ENCODE measurements at places on chromosomes 6 and 20.
A peak's percentile ranks its signal among the peaks of the same experiment; 100 is the strongest.

DNA sequence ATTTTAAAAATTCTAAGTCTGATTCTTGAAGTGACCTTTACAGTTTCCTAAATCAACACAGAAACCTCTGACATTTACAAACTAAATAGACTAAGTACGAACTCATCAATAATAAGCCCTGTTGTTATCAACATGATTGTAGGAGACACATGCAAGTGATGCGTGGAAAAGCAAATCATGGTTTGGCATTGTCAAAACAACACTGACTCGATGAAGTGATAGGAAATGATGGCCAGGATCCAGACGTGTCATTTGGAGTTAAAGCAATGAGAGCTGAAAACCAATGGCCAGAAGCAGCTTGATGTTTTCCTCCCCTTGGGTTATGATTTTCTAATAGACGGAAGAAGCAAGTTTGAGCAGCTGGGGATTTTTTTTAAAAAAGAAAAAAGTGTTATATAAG is 117.4 kb upstream of the FAM184A start:
- DNase-seq, result no peak

DNA sequence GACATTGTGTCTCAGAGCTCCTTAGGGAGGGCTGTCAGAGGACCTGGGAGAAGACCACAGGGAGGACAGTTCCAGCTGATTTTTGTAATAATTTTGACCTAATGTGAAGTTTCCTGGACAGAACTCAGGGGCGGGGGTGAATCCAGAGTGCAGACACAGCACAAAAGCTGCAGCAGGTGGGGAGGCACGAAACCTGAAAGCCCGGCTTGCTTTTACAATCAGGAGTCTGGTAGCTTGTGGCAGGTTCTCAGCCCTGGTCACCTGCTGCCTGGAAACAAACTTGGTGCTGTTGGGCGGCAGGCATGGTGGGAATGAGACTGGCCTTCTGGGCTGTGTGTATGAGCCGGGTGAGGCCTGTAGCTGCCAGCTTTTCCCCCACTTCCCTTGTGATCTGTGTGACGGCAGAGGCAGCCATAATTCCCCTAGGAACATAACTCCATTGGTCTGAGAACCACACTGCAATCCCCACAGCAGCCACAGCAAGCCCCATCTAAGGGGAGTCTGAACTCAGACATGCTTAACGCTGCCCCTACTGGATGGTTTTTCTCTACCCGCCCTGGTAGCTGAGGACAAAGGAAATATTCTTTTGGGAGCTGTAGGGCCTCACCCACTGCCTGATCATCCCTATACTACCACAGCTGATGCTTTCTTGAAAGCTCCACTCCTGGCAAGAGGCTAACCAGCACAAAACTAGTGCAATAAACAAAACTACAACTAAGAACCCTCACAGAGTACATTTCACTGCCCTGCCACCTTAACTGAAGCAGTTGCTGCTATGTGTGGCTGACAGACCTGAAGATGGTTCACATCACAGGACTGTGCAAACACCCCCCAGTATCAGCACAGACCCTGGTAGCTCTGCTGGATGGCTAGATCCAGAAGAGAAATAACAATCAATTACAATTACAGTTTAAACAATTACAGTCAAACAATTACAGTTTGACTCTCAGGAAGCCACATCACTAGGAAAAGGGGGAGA is 1055.1 kb upstream of the GJE1 start:
- DNase-seq, result no peak

- no peak for DNase-seq
These were observed 65.0 kb upstream of the XRN2 start for GRCh38 chr20:21237956-21238799.

DNA sequence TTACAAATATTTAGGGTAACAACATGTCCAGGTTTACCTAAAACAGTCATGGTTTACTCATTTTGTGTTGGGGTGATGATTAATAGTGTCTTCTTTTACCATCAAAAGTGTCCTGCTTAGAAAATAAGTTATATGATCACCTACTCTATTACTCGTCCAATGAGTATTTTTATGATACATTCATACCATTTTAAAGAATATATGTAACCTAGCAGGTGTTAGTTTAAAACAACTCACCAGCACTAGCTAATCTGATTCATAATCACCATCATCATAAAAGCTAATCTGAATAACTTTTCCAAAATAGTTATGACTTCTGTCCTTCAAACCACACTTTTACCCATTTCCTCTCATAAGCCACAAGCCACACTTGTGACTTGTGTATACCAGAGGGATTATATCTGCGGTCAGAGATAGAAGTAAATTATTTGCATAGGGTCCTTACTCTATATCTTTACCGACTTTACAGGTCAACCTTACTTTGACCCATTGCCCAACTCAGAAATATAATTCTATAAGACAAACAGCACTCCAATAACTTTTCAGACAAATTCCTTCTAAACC is 33.3 kb upstream of the NRN1 start:
- DNase-seq, result no peak

GRCh38 chr20:8815208-8815607 is 253.7 kb upstream of the PLCB4 start:
- DNase-seq, result no peak

DNA sequence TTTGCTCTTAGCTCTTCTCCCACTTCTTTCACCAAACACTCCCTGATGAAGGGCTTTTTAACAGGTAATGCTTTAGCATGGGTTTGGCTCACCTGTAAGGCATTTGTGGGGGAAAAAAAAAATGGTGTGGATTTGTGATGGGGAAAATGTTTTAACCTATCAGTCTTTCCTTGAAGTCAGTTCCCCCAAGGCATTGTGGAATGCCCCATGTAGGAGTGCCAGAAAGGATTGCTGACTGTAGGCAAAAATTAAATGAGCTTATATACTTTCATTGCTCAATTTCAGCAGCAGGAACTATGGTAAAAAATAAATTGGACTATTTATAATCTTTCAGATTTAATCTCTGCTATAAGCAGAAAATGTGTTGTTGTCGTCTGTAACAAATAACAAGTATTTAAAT is 10.6 kb upstream of the SASH1 start:
- no peak for DNase-seq

DNA sequence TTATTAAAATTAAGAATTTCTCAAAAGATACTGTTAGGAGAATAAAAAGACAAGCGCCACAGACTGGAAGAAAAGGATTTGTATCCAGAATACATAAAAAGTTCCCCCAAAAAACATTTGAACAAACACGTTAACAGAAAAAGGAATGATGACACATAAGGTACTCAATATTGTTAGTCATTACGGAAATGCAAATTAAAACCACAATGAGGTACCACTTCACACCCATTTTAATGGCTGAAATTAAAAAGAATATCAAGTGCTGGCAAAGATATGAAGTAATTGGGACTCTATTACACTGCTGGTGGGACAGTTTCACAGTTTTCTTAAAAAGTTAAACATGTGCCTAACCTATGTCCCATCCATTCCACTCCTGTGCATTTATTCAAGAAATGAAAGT is 51.4 kb downstream of the HECA start:
- no peak for DNase-seq

DNA sequence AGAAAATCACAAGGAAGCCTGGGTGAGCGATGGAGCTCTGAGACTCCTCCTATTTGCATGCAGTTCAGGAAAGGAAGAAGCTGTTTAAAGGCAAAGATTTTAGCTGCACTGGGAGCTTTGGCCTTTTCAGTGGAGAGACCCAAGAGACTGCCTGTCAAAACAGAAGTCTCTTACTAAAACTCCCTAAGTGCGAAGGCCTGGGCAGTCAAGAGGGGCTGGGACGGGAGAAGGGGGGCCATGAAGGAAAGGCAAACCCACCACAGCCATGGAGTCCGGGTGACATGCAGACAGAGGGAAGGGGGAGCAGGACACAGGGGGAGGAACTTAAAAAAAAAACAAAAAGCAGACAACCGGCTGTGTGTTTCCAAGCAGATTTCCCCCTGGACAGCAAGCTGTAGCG is 537.6 kb upstream of the NOX3 start:
- DNase-seq, result no peak

GRCh38 chr6:3759646-3760232 is 8.2 kb upstream of the PXDC1 start:
- DNase-seq, result no peak

DNA sequence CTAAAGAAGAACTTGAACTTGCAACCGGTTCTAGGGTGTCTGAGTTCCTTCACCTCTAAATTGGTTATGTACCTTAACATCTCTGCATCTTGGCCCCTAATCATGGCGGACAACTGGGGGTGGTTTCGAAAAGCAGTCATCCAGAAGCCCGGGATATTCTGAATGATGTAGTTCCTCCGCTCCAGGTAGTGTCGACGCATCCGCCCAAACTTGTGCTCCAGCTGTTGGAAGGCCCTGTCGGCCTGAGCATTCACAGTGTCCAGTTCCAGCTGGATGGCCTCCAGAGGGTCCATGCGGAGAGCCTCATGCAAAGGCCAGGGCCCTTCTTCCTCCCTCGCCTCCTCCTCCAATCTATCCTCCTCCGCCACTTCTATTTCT is 887 bp downstream of the TSPYL1 start:
- DNase-seq, result no peak

DNA sequence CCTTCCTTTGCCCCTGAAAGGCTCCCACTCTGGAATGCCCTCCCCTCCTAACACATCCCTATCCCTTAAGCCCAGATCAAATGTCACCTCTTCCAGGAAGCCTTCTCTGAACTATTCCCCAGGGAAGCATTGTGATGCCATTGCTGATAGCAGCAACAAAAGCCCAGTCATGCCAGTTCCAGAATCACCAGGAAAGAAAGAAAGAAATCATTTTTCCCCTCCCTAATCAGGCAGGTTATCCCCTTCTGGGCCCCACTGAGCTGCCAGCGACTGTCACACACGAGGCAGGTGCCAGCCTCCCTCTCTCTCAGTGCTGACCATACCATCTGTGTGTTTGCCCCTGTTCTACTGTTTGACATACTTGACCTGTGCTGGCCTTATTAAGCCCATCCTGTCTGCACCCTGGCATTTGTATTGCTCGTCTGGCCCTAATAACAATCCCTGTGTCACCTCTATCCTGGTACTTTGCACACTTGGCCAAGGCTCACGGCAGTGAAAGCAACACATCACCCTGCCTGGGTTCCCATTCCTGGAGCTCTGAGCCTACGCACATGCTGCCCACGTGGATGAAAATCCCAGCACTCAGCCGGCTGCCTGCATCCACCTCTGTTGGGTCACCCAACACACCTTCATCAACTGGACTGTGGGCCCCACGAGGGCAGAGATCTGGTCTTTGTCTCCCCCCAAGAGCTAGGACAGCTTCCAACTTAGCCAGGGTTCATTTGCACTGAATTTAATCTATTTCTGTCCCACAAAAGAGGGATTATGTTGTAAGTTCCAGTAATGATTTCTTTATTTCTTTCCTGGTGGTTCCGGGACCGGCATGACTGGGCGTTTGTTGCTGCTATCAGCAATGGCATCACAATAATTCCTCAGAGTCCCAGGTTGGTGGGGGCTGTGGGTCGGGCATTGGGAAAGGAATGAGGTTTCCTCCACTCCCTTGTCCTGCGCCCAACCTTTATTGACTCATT is 5.3 kb upstream of the BPIFB1 start:
- no peak for DNase-seq

- DNase-seq, result no peak
These were observed 2.0 kb downstream of the TRAM2 start for GRCh38 chr6:52574709-52575501.

- no peak for DNase-seq
These were observed 16.3 kb downstream of the PKIG start for GRCh38 chr20:44598423-44599305.

DNA sequence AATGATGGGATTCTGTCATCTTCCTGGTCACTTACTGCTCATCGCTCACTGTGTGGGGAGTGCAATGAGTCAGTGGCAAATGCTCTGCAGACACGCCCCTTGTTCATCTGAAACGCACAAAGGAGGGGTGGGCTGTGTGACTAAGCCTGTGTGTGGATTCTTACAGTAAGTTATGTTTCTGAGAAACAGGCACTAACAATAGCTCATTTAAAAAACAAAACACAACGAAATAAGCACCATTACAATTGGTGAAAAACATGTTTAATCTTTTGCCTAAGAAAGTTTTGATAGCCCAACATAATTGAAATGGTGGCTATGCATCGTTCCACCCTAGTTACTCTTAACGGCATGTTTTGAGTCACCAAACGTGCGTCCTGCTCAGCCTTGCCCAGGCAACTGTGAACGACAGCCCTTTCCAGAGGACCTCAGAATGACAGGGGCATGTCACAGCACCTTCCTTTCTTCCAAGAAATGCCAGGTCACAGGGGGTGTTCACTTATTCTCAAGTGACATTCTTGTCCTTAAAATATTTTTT is 118.4 kb upstream of the SGK1 start:
- no peak for DNase-seq

- DNase-seq, result peak; percentile 16
These were observed 14.2 kb downstream of the PAX1 start for GRCh38 chr20:21719592-21720214.

DNA sequence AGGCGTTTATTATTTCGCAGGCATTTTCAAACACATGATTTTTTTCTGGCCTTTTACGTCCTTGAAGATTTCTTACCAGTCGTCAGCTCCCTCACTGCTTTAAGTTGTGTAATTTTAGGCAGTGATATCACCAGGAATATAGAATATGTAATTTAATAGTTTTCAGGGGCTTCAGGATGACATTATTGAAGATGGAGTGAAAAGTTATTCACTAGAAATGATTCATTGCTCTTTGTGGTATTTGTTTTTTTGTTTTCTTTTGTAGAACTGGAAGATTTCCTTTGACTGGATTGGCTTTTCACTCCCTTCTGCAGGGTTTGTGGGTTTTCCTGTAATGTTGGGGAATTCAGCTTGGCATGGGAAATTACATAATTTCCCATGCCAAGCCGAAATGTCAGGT is 2.0 kb downstream of the LRRC1 start:
- DNase-seq, result no peak

DNA sequence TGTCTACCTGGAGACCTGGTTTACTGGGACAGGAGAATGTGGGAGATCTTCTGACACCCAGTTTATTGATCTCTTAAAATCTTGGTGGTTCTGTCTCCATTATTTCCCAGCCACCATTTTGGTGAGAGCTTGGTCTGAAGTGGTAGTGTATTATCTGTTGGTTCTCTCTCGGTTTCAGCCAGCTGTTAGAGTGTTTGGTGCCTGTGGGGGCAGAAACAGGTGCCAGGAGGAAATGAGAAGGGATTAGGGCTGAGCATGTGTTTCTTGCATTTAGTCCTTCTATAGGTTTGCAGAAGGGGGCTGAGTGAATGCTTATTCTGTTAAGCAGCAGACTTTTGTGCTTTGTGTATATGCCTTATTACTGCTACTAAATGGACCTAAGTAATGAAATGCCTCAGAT is 9.6 kb downstream of the JARID2 start:
- no peak for DNase-seq

- no peak for DNase-seq
These were observed 272.6 kb downstream of the QKI start for GRCh38 chr6:163687075-163687474.

GRCh38 chr6:15244620-15245360 is 1.1 kb upstream of the JARID2 start:
- DNase-seq, result peak; percentile 35
